ENCODE measurements at places on chromosomes 6 and 20. TPM values are rescaled to one million over a fixed set of nuclear protein-coding genes. Genes with fewer than 3 reads are reported as not detected.

The RIPPLY2 gene
- polyA plus RNA-seq: not detected

The UBE2C gene
- polyA plus RNA-seq: 27.1 TPM

The SLC16A10 gene
- polyA plus RNA-seq: 4.4 TPM

The E2F1 gene
- polyA plus RNA-seq: 9.6 TPM

The CFAP61 gene
- 6.1 TPM for polyA plus RNA-seq
